ENCODE measurements at places on chromosomes 1 and 21.

GRCh38 chr1:39305555-39305954 lies 101.1 kb downstream of the MACF1 start:
- DNase-seq, result no peak

GRCh38 chr1:206725109-206725963 lies 40.6 kb downstream of the MAPKAPK2 start:
- peak; percentile 57 for DNase-seq

- DNase-seq, result no peak
These were observed 911 bp downstream of the GNB1 start for GRCh38 chr1:1889847-1890505.

GRCh38 chr1:185314411-185314810 lies 2.6 kb downstream of the IVNS1ABP start:
- no peak for DNase-seq

DNA sequence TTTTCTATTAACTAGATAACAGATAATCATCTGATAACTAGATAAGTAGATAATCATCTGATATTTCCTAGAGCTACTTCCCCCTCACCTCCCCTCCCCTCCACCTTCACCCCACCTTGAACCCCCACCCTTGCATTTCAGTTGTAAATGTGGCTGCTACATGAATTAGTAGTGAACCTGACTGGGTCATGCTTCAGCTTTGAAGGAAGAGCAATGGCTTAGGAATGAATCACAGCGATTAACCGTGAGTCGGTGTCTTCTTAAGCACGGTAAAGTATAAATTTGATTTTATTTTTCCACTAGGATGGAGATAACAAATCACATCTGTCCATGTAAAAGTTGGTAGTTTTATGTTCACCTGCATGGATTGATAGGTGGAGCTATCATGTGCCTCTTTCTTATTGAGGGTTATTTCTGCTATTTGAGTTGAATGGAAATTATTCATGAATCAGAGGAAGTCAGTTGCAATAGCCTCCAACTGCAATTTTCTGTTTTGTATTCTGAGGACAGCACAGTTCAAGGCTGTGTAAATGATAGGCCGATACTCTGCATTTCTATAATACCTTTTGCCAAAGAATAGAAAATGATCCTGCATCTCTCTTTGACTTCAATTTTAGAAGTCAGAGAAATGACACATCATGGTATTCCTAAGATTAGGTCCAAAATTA lies 235.0 kb downstream of the PTGER3 start:
- DNase-seq, result no peak

- DNase-seq, result no peak
These were observed 163.9 kb downstream of the GABPA start for GRCh38 chr21:25898671-25899070.

GRCh38 chr1:1090424-1091343 lies 16.6 kb upstream of the RNF223 start:
- no peak for DNase-seq

GRCh38 chr1:21052034-21052433 lies 124.7 kb downstream of the EIF4G3 start:
- no peak for DNase-seq

- no peak for DNase-seq
These were observed 177.9 kb downstream of the CLIC6 start for GRCh38 chr21:34846601-34847112.

GRCh38 chr1:30872033-30872947 lies 36.3 kb downstream of the SDC3 start:
- DNase-seq, result no peak

DNA sequence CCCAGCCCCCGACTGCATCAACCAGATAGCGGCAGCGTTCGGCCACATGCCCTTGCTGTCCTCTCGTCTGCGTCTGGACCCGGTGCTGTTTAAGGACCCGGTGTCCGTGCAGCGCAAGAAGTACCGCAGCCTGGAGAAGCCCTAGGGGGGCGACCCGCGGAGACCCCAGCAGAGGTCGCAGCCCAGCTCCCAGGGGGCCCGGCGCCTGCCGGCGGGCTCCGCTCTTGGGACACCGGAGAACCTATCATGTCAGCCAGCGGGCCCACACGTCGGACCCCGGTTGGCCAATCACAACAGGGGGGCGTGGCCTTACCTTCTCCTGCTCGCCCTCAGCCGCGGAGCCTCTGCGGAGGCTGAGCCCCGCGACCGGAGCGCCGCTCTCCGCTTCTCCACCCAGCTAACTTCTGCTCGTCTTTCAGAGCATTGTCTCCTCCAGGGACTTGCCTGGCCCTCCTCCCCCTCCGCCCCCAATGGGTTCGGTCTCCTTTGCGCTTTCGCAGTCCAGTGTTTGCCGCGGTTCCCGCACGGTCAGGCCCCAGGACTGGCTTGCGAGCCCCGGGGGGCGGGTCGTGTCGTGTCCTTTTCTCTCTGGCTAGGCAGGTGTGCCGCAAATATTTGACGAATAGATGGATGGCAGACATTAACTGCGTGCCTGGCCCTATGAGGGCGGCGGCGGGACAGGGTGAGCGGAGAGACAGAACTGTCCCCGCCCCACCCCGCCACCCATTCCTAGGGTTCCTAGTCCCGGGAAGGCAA lies 10.5 kb downstream of the SLC30A2 start:
- peak; percentile 91 for DNase-seq

- DNase-seq, result no peak
These were observed 42.9 kb downstream of the PTBP2 start for GRCh38 chr1:96764469-96764868.

- no peak for DNase-seq
These were observed 497.5 kb downstream of the RWDD3 start for GRCh38 chr1:95731466-95731865.

DNA sequence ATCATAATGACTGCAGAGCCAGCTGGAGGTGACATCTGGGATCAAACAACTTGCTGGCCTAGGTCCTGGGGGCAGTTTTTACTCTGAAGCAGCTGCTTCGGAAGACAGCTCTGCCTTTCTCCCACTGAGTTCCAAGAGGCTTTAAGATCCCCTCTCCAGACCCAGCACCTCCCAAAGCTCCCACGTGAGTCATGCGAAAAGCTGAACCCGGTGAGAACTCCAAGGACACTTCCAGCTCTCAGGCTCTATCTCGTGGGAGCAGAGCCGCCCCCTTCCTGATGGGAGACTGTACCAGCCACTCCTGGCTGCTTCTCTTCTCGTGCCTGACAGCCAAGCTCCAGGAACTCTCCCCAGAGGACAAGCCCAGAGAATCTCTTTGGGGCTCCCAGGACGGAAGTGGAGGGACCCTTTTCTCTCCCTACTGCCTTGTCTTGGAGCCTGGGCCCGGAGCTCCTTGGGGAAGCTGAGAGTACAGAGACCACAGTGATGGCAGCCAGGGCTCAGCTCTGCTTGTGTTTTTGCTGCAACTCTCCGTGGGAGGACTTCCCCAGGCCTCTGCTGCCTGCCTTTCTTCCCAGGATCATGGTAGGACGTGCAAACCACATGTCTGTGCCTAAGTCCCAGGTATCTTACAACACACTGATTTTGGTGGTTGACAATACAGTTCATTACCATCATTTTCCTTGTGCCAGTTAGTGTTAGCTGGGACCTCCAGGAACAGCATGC lies 40.6 kb downstream of the STUM start:
- no peak for DNase-seq

DNA sequence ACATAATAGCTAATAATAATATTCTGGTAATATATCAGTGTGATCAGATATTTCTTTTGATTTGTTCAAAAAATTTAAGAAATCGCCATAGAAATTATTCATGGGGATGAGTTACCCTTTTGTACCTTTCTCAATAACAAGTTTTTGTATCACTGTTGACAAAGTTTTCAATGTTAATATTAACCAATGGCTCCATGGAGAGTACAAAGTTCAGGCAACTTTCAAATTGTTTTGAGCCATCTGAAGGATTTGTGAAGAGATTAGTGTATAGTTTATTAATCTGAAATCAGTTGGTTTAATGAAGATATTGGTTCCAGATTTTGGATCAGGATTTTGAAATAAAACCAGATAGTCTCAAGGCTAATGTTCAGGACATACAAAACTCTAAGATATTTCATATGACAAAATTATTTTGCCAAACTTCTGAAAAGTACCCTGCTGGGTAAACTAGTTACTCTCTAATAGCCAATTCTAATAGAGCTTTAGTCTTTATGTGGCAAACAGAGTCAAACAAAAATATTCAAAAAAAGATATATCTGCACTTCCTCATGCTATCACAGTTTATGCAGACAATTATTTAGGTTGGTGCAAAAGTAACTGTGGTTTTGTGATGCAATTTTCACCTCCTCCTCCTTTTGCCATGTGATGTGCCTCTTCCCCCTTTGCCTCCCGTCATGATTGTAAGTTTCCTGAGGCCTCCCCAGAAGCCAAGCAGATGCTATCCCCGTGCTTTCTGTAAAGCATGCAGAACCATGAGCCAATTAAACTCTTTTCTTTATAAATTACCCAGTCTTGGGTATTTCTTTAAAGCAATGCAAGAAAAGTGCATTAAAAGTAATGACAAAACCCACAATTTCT lies 1105.0 kb downstream of the PLA2G4A start:
- no peak for DNase-seq

GRCh38 chr1:116740746-116741145 lies 13.5 kb upstream of the CD2 start:
- no peak for DNase-seq

DNA sequence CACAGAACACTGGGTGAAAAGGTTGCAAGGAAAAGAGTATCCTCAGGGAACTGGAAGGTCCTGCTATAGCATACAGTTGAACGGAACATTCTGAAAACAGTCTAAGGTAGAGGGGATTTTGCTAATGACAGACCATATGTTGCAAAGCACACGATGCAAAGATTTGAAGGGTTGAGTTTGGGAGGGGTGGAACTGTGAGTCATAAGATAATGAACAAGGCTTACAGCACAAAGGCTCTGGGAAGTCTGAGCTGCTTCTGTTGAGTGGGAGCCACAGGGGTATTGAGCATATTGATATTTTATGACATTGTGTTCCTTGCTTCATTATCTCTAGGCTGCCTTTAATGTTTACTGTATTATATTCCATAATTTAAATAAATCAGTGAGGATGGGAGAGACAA lies 104.9 kb downstream of the PLPPR4 start:
- no peak for DNase-seq

- no peak for DNase-seq
These were observed 33.2 kb downstream of the ROR1 start for GRCh38 chr1:63807046-63807445.

DNA sequence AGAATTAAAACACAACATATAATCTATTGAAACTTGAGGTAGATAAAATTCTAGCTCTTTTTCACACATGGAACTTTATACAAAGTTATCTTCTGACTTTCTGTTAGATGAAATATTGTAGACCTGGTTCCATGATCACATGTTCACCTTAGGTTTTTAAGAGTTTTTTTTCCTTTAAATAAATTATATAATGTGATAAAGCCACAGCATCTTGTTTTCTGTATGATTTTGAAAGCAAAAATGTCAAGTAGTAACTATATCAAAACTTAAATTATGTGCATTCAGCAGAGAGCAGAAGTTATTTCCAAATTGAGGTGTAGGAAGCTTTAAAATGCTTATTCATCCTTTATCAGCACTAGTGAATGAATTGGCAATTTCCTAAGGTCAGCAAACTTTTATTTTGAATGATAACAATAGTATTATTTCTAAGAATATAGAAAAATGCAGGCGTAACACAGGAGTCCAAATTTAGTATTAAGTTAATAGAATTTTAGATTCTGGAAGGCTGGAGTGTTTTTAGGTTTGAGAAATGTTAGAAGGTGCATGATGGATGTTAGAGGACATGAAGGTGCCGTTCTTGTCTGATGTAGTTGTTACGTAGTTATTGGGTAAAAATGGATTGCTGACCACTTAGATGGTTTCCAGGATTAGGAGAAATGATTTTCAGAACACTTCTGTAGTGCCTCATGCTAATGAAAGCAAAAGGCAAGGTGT lies 17.5 kb downstream of the BACH1 start:
- no peak for DNase-seq

- DNase-seq, result peak; percentile 56
These were observed 18.5 kb downstream of the CD84 start for GRCh38 chr1:160560806-160561205.

- no peak for DNase-seq
These were observed 35.3 kb downstream of the CLIC6 start for GRCh38 chr21:34704119-34704518.

GRCh38 chr1:171904778-171905450 lies 63.6 kb downstream of the DNM3 start:
- no peak for DNase-seq

GRCh38 chr1:110338886-110339406 lies at the start of gene RBM15:
Gene RBM15, plus strand, starts transcription at chr1:110339377. Its CDS starts 29 bp downstream, at chr1:110339406.
- peak; percentile 100 for DNase-seq

- no peak for DNase-seq
These were observed 42.5 kb upstream of the ECE1 start for GRCh38 chr1:21332554-21333311.

DNA sequence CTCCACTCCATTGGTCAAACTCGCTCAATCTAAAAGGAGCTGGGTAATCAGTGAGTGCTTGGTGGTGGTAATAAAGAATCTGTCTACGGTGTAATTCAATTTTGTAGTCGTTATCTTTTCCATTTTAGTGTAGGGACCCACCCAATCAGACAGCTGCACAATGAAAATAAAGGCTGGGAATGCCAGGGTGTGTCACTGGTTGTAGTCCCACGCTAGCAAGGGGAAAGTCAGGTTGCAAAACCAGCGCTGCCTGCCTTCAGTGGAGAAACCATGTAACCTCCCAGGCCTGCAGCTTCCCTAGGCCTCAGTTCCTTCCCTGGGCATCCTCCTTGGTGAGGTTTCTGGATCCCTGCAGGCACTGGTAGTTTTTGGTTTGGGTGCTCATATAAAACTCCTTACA lies 49.4 kb upstream of the PPP2R5A start:
- no peak for DNase-seq

GRCh38 chr1:181793831-181794230 lies 267.7 kb downstream of the ZNF648 start:
- no peak for DNase-seq

DNA sequence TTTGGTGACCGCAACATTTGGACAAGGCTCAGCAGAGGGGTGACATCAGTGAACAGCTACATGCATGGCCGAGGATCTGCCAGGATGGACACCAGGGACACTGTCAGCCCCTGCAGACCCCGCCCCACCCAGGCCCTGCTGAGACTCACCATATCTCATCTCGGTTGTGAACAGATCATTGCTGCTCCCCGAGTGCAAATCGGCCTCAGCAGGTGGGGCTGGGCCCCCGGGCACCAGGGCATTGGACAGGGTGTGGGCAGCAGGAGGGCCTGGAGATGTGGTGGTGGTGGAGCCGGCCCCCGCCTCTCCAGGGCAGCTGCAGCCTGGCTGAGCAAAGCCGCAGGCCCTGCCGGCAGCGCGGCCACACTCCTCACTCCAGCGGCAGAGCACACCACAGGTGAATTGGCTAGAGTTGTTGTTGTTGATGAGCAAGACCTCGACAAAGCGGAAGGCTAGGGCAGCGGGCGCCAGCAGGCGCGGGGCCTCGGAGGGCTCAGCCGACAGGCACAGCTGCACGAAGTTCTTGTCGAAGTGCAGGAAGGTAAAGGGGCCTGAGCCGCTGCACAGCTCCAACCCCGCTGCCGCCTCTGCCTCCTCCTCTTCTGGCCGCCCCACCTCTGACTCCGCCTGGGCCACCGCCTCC lies 8.2 kb downstream of the ADGRB2 start:
- no peak for DNase-seq

- DNase-seq, result no peak
These were observed 54.9 kb downstream of the OPTC start for GRCh38 chr1:203548892-203549291.

Data from CD4-positive, alpha-beta T cell treated with Interleukin-4 for 4 hours (primary cell).